ENCODE measurements at places on chromosomes 6 and 20. TPM values are rescaled to one million over a fixed set of nuclear protein-coding genes. Genes with fewer than 3 reads are reported as not detected.

The LRRN4 gene
- polyA plus RNA-seq = not detected

The ADGB gene
- polyA plus RNA-seq = not detected

The TRIM31 gene
- polyA plus RNA-seq = 0.79 TPM

The FAM209B gene
- polyA plus RNA-seq = not detected

The MRPS18B gene
- 38.2 TPM for polyA plus RNA-seq

The OR2H2 gene
- not detected for polyA plus RNA-seq

The NNAT gene
- not detected for polyA plus RNA-seq

The TFAP2D gene
- polyA plus RNA-seq = not detected

The ATG5 gene
- polyA plus RNA-seq = 34.6 TPM

The CDYL gene
- polyA plus RNA-seq = 9.9 TPM

The OR2H1 gene
- polyA plus RNA-seq = not detected

The BPIFB1 gene
- polyA plus RNA-seq = 0.05 TPM

The PCIF1 gene
- 15.5 TPM for polyA plus RNA-seq

The PRDM13 gene
- polyA plus RNA-seq = not detected

The HEY2 gene
- 46.1 TPM for polyA plus RNA-seq

The GPX5 gene
- polyA plus RNA-seq = not detected

The NKAPL gene
- 1.9 TPM for polyA plus RNA-seq

The CALHM4 gene
- not detected for polyA plus RNA-seq

The CLDN20 gene
- polyA plus RNA-seq = not detected

The PRR18 gene
- not detected for polyA plus RNA-seq

The TMEM244 gene
- not detected for polyA plus RNA-seq

The ASIP gene
- not detected for polyA plus RNA-seq

The RIPOR3 gene
- polyA plus RNA-seq = 0.23 TPM

The BPI gene
- 0.82 TPM for polyA plus RNA-seq

The VGLL2 gene
- polyA plus RNA-seq = not detected

The DTD1 gene
- polyA plus RNA-seq = 17.8 TPM

Data from aorta (tissue), 5 donors.